ENCODE measurements at places on chromosomes 2 and 18.

- no peak for DNase-seq
Observed at GRCh38 chr2:36800381-36800780, 103.9 kb downstream of the VIT start.

DNA sequence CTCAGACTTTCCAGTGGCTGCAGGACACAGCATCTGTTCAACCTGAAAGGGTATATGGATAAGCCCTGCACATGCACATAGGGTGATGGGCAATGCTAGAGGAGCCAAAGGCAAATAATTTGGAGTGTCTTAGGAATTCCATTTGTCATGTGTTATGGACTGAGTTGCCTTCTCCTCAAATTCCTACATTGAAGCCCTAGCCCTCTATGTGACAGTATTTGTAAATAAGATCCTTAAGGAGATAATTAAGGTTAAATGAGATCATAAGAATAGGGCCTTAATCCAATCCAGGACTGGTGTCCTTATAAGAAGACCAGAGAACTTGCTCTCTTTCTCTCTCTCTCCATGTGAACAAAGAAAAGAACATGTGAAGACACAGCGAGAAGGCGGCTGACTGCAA is 42.9 kb upstream of the CREG2 start:
- no peak for DNase-seq

DNA sequence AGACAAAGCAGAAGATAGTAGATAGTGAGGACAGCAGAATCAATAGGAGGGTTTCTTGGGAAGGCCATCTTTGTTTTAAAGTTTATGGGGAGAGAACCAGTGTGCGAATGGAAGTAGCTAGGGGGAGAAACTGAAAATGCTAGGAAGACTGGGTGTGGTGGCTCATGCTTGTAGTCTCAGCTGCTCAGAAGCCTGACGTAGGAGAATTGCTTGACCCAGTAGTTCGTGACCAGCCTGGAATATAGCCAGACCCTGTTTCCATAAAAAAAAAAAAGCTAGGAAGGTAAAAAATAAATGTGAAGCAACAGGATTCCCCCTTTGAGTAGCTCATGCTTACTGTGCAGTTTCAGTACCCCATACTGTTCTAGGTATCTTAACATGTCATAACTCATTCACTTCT is 19.2 kb upstream of the DRC1 start:
- no peak for DNase-seq

DNA sequence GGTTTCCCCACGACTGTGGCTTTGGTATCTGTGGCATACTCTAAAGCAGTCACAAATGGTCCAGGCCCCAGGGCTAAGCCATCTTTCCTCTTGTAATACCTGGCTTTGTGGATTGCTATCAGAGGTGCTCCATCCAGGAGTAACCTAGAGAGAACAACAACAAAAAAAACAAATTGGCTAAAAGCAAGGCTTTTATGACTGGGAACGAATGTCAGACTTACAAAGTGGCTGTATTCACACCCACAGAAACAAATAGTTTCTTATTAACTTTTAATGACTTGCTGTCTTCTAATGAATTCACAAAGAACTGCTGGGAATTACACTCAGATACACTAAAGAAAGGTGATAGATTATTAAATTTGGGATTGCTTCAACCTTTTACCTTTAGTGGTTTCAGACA is 35.1 kb downstream of the HDHD2 start:
- DNase-seq: no peak

DNA sequence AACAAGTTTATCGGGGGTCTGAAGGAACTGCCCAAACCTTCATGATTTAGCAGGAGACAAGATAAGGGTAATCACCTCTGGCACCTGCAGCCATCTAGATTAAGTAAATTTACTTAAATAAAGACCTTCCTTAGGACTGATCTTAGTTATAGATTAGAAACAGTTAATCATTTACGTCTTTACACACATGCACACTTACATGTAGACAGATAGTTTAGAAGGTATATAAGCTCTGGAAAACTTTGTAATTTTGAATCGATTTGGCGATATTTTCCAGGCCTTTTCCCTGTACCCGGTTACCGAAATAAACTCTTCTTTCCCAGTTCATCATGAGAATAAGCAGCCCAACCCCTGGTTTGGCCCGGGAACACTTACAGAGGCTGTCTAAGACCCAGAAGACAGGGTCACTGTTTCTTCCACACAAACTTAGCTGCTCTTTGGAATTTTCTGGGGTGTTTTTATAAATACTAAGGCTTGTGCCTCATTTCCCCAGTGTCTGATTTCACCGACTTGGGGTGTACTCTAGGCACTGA is 560 bp upstream of the SKA1 start:
- DNase-seq: no peak

DNA sequence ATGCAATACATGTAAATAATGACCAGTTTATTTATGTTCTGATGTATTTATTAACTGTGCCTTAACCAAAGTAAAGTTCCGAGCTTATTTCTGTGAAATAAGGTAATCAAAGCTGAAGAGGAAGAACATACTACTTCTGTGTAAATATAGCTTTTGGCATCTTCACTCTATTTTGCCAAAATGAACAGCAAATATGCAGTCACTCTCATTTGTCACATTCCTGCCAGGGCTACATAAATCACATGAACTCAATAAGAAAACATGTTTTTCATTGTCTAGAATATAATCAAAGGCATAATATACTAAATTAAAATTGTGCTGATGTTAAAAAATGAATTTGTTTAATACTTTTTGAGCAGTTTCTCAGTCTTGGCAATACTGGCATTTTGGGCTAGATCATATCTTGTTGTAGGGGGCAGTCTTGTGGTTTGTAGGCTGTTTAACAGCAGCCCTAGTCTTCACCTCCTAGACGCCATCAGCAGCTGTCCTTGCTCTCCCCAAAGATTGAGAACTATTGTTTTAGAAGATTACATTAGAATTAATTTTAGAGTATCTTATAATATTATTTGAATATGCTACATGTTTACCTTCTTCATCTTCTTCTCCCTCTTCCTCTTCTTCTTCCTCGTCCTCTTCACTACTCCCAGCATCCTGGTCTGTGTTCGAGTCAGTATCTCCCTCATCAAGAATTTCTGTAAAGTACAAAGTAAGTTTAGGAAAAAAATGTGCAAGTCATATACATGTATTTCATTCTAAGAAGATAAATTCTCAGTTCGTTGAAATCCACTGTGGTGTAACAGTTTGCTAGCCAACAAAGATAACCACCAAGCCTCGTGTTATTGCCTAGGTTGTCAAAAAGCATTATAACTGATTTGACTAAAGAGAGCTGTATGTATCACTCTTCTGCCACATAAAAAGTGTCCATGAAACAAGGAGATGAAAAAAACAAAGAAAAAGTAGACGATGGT is 41.5 kb downstream of the CWC22 start:
- no peak for DNase-seq

GRCh38 chr18:39770399-39770798 is 2184.6 kb upstream of the PIK3C3 start:
- DNase-seq: no peak

GRCh38 chr2:230921806-230922595 is 3.0 kb downstream of the GPR55 start:
- DNase-seq: peak; percentile 48

GRCh38 chr2:893311-893710 is 57.3 kb upstream of the SNTG2 start:
- no peak for DNase-seq

DNA sequence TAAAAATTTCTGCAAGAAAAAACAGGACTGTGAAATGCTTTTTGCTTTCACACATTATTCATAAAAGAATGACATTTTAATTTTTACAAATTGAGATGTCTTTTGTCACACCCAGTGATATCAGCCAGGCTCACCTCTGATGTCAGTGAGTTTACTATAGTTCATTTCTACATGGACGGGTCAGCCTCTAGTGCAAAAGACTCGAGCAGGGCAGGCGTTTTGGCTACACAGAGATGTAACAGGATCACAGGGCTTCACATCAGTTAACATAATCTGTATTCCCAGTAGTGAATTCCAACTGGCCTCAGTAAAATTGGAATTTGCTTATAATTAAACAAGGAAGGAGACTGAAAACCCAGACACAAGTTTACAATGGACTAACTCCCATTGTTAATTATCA is 275.6 kb upstream of the ZSWIM2 start:
- no peak for DNase-seq

GRCh38 chr18:46310258-46310657 is 206.1 kb downstream of the HAUS1 start:
- DNase-seq: peak; percentile 50

DNA sequence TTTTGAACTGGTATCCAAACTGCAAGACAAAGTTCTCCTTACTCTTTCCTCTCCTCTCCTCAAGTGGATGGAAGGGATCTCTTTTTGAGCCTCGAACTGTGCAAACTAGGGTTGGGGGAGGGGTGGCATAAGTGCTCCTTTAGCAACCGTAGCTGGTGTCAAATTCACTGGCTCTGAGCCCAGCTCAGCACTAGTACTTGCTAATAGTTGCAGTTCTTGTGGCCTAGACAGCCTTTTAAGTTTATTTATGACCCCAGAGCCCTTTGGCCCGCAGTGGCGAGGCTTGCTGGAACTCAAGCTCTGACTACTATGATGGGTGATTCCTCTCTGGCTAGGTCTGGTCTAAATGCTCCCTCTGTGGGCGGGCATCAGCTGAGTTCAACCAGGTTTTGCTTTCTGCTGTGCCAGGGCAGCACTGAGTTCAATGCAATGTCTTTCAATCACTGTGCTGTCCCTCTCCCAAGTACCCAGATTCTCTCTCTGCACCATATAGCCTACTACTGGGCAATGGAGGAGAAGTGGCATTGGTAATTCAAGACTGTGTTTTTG is 528.4 kb upstream of the SYT4 start:
- DNase-seq: no peak

DNA sequence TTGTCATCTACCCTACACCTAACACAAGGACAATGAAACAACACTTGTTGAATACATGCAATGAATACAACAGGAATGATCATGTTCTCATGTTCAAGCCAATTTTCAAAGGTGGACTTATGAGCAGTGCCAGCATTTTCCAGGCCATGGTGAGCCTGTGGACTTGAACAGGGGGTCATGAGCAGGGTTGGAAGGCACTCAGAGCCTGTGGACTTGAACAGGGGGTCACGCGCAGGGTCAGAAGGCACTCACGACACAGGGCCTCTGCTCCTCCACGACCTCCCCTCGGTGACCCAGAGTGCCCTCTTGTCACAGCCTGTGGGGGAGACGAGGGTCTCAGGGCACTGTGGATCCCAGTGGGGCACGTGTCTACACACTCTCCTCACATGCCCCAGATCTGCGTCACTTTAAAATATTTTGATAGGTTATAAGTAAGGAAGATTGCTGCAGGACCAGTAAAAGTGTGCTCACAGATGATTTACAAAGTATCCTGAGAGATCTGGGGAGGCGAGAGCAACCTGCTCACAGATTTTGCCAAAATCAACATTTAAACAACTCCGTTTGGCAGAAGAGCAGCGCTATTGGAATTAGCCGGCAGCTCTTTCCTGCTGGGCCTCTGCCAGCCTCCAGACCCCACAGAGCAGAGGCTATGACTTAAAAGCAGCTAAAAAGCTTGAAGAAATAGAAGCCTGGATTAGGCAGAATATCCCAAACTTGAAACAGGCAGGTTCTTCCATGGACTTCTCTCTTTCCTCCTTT is 121.9 kb downstream of the TMEM18 start:
- DNase-seq: no peak

DNA sequence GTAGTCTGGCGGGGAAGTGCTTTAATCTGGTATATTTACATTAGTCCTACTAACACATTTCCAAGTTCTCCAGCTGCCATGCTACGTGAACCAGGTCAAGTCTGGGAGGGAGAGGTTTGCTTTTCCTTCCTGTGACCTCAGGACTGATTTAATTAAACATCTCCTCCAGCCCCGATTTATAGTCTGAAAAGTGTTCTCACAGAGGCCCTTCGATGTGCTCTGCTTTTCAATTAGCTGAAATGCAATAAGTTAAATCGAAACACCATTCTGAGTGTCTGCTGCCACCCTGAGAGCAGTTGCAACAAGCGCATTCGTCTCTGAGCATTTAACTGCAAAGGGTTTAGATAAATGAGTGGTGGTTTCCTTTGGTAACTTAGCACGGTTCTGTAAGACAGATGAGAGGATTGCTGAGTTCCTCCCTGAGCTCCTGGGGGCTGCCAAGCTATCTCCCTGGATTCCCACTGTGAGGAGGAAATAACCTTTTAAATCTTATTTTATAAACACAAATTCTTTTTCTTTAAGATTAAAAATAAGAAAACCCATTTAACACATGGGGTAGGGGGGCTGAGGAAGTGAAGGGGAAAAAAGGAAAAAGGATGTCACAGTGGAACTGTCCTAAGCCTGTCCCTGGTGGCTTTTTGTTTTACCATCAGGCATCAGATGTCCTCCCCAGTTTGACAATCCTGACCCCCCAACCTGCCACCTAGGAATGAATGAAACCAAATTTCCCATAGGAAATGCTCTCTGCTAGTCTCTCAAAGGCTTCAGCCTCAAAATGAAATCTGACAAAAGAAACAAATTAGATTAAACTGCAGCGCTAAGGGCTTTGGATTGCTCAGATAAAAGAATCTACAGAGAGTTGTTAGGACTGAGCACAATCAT is 56.5 kb upstream of the CREB1 start:
- peak; percentile 36 for DNase-seq

GRCh38 chr2:39227628-39228412 is 15.9 kb downstream of the CDKL4 start:
- DNase-seq: peak; percentile 64

GRCh38 chr2:224069172-224069571 is 30.1 kb upstream of the SERPINE2 start:
- no peak for DNase-seq

GRCh38 chr2:10806543-10806942 is 6.0 kb downstream of the PDIA6 start:
- DNase-seq: no peak

- DNase-seq: no peak
Observed at GRCh38 chr18:62877411-62878221, 162.3 kb downstream of the PHLPP1 start.

DNA sequence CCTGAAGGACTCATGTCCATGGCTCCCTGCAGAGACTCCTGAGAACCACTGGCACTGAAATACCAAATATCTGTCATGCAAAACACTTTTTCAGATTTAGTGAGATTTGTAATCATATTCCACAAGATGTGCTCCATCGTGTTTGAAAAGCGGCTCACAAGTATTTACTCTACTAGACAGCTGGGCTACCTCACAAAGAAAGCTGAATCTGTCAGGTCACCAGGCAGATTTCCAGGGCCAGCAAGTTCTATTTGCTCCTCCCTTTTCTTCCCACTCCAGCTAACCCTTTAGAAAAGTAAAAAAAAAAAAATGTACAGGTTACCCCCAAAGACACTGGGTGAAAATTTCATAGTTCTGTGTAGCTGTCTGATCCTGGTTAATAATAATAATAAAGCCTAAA is 22.9 kb downstream of the WIPF1 start:
- DNase-seq: no peak

- no peak for DNase-seq
Observed at GRCh38 chr18:64202210-64202836, 53.4 kb upstream of the LINC00305 start.

- peak; percentile 89 for DNase-seq
Observed at GRCh38 chr2:24491542-24492420, 727 bp downstream of the NCOA1 start.
